ENCODE measurements at places on chromosomes 16 and 17.

- peak; percentile 91 for DNase-seq
These were observed 17.8 kb downstream of the SERPINF1 start for GRCh38 chr17:1779571-1780131.

DNA sequence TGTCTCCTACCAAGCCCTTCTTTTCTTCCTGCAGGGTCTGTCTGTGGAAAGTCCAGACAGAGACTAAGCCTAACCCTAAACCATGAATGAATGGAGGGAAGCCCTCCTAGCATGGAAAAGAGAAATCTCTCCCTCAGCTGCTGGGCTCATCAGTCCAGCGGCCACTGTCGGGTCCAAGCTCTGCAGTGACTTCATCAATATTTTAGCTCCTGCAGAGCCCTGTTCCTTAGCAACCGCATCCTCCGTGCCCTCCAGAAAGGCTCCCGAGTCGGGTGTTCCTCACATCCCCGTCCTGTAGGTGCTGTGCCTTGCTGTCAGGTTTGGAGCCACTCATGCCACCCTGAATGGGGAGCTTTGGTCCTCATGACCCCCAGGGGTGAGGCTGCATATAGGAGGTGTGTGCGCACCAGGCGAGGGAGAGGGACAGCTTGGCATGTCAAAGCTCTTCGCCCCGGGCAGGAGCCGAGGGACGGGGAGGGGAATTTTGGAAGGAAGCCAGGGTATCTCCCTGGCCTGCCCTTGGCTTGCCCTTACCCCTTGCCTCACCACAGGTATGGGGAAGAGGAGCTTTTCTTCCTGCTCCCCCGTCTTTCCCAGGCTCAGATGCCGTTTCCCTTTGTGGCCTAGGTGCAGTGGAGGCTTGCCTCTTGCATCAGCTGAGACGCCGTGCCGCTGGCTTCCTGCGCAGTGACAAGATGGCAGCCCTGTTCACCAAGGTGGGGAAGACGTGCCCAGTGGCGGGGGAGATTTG lies 23.9 kb downstream of the SGSM2 start:
- DNase-seq, result no peak

- DNase-seq, result no peak
These were observed 24.1 kb downstream of the PIK3R6 start for GRCh38 chr17:8843344-8843743.

DNA sequence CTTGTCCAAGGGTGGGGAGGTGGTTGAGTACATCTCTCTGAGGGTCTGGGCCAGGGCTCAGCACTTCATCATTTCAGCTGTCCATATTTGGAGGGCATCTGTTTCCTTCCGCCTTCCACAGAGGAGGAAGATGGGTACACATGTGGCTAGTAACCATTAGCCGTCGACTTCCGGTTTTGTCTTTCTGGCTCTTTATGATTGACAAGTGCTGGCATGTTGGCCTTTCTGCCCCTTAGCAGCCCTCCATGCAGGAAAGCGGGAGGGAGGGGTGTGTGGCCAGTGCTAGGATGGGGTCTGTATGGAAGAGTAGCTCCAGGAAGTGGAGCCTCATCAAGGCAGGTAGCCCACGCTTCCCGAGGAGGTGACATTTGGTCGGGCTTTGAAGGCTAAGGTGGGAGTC lies 69.6 kb downstream of the RAI1 start:
- DNase-seq, result no peak

DNA sequence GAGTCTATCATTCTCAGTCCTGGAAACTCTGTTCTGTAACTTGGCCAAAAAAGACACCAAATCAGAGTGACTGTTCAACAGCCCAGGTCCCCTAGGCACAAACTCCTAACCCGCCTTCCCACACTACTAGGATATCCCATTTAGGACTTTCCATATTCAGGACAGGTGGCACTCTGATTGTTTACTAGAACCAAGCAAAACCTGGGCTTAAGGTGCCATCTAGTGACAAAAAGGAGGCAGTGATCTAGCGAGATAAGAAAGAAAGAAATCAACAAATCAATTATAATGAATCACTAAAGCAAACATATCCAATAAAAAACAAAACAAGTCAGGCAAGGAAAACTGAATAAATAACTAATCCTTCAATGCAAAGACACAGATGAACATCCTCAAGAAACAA lies 203.9 kb downstream of the CEP112 start:
- peak; percentile 8 for DNase-seq

DNA sequence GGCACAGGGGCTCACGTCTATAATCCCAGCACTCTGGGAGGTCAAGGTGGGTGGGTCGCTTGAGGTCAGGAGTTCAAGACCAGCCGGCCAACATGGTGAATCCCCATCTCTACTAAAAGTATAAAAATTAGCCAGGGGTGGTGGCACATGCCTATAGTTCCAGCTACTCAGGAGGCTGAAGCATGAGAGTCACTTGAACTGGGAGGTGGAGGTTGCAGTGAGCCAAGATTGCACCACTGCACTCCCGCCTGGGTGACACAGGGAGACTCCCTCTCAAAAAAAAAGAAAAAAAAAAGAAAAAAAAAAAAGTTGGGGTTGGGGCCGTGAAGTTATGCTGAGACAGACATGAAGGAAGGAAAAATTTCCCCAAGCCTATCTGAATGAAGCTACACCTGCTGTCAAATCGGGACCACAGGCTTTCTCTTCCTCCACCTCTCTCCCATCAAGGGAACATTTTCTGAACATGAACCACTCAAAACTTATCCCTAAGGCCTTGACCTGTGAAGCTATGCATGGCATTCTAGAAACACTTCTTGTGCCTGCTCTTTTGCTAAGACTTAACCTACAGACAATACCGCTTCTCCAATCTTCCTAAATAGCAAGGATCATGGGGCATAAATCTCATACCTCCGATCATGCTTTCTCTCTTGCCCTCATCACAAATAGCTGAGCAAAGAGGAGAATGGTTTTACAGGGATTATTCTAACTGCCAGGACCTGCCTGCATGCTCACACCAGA lies 88.6 kb downstream of the CYTH1 start:
- no peak for DNase-seq

DNA sequence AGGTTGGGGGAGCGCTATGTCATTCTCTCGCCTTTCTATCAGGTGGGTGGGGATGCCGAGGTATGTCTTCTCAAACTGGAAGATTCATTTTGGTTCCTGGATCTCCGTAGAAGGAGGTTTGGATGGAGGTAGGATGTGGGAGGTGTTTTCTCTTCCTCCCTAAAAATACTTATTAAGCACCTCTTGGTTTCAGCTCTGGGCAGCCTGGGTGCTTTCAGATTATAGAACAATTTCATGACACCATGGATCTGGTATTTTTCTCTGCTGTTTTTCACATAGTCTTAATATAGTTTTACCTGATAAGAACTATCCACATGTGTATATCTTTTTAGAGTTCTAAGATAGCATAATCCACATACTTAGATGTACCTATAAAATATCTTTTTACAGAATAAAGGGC lies 92.9 kb downstream of the YPEL2 start:
- DNase-seq, result no peak
